ENCODE measurements at places on chromosomes 4 and X.

DNA sequence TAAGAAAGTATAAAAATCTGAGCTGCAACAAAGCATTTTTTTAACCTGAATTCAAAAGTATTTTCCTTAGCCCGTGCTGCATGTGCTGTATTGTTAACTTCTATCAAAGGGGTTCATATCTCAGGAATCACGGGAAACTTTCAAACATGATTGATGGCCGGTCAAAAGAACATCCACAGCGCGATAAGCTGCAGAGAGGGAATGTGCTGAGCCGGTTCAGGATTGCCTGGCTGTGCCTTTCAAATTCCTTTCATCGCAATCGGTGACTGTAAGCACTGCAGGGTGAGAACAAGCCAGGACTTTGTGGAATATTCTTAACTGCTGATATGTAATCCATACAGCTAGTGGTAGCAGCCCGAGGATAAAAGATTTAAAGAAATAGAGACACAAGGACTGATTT is 210.9 kb upstream of the NOCT start:
- no peak for DNase-seq

DNA sequence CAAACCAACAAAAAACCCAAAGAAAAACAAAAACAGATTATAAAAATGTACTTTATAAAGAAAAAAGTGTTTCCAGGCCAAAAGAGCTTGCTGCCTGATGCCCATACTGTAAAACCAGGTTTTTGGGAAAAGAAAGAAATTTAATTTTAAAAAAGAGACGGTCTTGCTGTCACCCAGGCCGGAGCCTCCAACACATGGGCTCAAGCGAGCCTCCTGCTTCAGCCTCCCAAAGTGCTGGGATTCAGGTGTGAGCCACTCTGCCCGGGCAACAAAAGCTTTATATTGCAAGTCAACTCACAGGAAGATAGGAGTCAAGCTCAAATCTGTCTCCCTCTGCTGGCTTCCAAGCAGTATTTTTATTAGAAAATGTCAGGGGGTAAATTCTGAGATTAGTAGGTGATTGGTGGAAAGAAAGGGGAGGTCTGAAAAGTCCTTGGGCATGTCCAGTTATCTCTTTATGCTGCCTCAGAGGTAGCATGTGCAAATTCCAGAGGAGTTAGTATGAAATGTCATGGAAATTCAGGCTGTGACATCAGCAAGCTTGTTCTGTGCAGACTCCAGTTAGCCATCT is 39.4 kb downstream of the MGST2 start:
- peak; percentile 2 for DNase-seq

- DNase-seq = peak; percentile 46
Observed at GRCh38 chrX:78024349-78025059, 55.1 kb upstream of the PGAM4 start.

DNA sequence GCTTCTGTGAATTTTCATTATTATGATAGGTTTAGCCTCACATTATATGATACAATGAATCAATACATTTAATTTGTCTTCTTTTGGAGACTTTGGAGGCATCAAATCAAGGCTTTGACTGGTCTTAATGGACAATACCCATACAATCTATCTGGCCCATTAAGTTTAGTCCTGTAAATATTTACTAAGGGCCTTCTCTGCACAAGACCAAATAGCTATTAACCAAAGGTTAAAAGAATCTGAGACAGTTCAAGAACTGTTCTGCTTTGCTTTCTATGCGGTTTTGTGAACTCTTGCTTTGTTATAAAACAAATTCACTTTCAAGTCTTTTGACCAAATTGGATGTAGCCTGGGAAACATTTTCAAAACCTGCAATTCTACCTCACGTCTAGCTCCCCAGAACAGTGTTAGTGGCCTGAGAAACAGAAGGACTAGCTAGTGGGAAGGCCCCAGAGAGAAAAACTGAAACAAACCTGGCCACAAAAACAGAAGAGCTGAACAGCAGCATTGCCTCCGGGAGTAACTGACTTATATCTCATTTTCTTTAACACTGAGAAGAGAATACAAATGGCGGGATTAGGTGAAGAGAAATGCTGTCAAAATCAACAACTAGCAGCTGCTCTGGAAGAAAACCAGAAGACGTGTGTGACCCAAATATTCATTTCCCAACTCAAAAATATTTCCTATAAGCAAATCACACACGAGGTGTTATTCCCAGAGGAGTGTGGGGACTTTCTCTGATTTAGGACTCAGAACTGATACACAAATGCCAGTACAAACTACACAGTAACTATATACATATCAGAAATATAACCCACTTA is 548 bp downstream of the TLR1 start:
- DNase-seq = peak; percentile 78

DNA sequence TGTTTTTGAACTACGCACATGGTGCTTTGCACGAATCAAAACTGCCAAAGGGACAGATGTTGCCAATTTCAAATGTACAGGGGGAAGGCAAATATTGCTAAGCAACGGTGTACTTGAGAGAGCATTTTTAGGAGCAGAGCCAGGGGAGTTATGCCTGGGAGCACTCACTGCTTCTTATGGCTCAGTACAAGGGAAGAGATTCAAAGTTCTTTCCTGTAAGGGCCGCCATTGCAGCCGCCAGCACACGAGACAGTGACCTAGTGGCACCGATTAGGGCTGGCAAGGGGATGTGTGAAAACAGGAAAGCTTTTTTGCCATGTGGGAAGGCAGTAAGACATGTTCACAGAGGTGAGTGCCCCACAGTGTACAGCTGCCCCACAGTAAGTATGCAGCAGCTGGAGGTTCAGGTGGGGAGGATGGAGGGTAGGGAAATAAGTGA is 133.8 kb downstream of the AFF1 start:
- no peak for DNase-seq

GRCh38 chr4:145341381-145341780 is 140.3 kb upstream of the SMAD1 start:
- no peak for DNase-seq

- peak; percentile 81 for DNase-seq
Observed at GRCh38 chr4:87499403-87500091, 29.6 kb downstream of the SPARCL1 start.

DNA sequence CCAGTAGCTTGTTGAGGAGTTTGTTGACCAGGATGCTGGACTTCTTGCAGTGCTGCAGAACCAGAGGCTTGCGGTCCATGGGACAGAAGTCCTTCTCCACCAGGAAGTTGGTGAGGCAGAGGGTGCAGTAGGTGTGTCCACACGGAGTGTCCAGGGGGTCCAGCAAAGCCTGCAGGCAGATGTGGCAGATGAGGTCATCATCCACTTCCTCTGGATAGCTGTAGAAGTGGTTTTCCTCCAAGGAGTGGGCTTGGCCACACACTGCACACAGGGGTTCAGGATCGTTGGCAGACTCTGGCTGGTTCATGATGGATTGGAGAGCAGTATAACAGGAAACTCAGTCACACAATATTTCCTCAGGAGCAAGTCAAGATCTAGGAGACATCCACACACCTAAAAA is 17.6 kb downstream of the LNX1 start:
- no peak for DNase-seq

- peak; percentile 48 for DNase-seq
Observed at GRCh38 chr4:15457406-15458201, 12.1 kb upstream of the CC2D2A start.

GRCh38 chrX:41828826-41829225 is 94.5 kb downstream of the CASK start:
- no peak for DNase-seq

- DNase-seq = peak; percentile 36
Observed at GRCh38 chrX:66731398-66731797, 92.5 kb upstream of the EDA2R start.

DNA sequence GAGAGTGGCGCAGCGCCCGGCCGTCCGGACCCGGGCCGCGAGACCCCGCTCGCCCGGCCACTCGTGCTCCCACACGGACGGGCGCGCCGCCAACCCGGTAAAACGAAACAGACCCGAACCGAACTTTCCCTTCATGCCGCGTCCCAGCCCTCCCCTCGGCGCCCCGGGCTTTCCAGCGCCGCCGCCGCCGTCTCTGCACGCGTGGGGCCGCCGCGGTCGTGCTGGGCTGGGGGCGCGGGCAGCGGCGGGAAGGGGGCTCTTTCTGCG is 222 bp downstream of the SMAD1 start:
- DNase-seq = no peak

- DNase-seq = no peak
Observed at GRCh38 chrX:21657318-21658151, 595 bp downstream of the KLHL34 start.

GRCh38 chr4:124262211-124263179 is 450.0 kb downstream of the ANKRD50 start:
- peak; percentile 42 for DNase-seq

GRCh38 chrX:115393271-115393670 is 103.8 kb downstream of the LUZP4 start:
- no peak for DNase-seq

GRCh38 chr4:55524844-55525571 is 21.7 kb downstream of the CLOCK start:
- no peak for DNase-seq

- DNase-seq = no peak
Observed at GRCh38 chr4:134585972-134586371, 384.4 kb upstream of the PABPC4L start.

DNA sequence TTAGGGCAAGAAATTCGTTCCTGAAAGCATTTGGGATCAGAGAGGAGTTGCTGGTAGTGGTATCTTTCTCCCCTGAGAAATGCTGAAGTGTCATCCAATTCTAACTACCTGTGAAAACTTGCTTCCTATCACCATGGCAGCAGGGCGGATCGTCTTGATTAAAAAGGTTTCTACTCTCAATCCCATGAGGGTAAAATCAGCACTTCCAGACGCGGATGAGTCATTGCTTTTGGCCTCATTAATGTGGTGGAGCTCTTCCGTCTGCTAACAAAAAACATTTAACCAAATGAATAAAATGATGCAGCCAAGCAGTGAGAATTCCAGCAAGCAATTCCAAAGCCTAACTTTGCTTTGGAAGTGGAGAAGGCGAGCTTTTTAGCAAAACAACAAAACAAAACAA is 325.6 kb downstream of the CAMK2D start:
- no peak for DNase-seq
